ENCODE measurements at places on chromosomes 11 and 22.

DNA sequence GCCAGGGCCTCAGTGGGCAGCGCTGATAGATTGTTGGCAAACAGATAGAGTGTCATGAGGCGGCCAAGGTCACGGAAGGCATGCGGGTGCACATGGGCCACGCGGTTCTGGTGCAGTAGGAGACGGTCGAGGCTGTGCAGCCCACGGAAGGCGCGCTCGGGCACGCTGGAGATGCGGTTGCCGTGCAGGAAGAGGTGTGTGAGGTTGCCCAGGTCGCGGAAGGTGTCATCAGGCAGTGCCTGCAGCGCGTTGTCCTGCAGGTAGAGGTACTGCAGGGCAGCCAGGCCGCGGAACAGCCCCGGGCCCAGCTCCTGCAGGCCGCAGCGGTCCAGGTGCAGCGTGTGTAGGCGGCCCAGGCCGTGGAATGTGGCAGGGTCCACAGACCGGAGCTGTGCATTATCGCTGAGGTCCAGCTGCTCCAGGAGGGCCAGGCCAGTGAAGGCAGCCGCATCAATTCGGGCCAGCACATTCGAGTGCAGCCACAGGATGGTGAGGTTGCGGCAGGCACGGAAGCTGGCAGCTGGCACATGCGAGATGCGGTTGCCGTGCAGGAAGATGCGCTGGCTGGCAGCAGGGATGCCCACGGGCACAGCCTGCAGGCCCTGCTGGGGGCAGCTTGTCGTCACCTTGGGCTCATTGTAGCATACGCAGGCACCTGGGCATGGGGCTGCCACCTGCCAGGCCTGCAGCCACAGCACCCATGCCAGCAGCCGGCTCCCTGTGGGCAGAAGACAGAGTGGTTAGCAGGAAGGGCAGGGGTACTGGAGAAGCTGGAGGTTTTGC lies 25.5 kb downstream of the RTN4R start:
- DNase-seq = peak; percentile 28

- DNase-seq = no peak
These were observed 204.5 kb downstream of the LRRC4C start for GRCh38 chr11:41254966-41255365.

DNA sequence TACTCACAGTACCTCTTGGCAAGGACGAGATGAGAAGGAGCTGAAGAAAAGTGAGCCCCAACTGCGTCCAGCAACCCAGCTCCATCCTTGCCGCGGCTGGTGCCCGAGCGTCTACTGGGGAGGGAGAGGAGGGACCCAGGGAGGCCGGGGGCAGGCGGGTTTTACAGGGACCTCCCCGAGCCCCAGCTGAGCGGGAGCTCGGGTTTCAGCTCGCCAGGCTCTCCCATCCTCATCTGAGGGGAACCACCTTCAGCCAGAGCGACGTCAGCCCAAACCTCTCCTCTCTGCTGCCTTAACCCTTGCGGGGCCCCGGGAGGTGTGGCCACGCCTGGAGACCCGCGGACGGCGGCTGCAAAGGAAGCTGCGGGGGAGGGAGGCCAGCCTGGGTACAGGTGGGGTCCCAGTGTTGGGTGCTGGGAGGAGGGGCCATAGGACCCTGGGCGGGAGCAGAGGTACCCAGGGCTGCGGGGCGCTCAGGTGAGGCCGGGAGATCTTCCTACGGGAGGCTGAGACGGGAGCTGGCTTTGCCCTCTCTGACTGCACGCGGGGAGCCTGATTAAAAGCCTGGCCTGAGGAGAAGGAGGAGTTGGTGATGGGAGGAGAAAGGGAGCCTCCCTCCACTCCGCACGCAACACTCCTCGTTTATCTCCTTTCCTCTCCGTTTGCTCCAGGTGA lies at the start of gene PAMR1:
Gene PAMR1 (minus strand): TSS at position 116 of the 675 bp plus-strand sequence. CDS start 31 bp downstream, at position 85.
- no peak for DNase-seq

DNA sequence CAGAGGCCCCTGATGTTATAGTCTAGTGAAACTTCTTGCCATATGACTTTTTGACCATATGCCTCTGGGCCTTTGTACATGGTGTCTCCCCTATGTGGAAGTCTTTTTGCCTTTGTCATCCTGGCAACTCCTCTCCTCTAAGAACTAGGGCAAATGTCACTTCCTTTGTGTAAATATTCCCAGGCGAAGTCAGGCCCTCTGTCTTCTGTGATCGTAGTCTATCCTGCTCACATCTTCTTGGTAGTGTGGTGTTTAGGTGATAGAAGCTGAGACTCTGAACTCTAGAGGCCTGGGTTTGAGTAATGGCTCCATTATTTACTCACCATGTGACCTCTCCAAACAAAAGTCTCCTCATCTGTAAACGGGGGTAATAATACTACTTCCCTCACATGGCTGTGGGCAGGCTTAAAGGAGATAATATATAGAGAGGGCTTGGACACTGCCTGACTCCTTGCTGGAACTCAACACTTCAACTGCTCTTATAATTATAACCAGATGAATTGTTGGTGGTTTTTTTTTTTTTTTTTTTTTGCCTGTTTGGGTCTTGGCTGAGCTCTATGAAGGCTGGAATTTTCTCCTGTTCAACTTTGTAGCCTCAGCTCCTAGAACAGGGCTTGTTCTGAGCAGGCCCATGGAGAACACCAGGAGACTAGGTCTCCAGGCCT lies 43.8 kb downstream of the INSC start:
- DNase-seq = no peak

- DNase-seq = no peak
These were observed 64.8 kb upstream of the NUP160 start for GRCh38 chr11:47912843-47913437.

DNA sequence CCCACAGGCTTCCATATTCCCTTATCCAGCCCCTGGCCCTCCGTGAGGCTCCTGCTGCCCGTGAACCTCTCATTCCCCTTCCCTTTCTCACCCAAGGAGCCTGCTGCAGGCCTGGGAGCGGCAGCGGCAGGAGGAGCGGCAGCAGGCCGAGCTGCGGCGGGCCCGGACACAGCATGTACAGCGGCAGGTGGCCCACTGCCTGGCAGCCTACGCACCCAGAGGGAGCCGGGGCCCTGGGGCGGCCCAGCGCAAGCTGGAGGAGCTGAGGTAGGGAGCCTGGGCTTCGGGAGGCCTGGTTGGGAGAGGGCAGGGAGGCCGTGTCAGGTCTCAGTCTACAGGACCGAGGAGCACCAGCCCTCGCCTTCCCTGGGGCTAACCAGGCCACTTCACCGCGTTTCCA lies 8.1 kb upstream of the SART1 start:
- no peak for DNase-seq

DNA sequence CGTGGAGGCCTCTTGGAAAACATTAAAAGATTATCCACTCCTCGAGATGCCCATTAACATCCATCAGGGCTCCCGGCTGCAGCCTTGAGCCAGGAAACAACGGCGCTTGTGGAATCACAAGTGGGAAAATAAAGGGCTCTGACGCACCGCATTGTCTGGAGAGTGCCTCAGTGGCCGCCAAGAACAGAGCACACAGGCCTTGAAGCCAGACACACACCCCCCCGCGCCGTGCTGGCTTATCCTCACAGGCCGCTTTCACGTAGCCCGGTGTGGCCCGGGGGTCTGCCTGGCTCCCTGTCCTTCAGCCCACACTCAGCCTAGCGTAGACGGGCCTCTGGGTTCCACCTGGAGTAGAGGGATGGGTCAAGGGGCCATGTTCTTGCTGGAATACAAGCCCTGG lies 1020.5 kb downstream of the BRD1 start:
- no peak for DNase-seq

All from activated CD4-positive, alpha-beta memory T cell treated with anti-CD3 and anti-CD28 coated beads, Interleukin-2, amount 10 ng/mL, durations not matched to agents 7 days and 5 days (primary cell).